NCI-H774 (cell line): ENCODE measurements at places on chromosomes 2 and 18.
A peak's percentile ranks its signal among the peaks of the same experiment; 100 is the strongest.

- DNase-seq = no peak
Measured at GRCh38 chr2:238730001-238730669, 117.8 kb upstream of the TWIST2 start.

DNA sequence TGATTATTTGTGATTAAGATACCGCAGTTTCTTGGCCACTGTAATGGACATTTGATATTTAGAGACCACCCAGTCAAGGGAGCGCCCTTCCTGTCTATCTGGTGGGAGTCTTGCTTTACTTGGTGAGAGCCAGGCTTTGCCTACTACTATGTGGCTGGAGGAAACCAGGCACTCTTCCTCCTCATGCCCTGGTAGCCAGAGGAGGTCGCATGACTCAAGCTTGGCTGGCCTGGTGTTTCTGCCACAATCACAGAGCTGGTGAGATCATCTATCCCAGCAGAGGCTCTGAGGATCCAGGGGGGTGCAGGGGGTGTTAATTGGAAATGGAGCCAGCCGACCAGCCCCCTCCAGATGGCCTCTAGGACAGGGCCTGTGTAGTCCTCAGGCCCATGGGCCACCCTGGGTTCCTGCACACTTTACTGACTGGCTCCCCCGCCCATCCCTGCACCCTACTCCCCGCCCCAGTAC lies 46.8 kb upstream of the BIN1 start:
- DNase-seq = no peak

DNA sequence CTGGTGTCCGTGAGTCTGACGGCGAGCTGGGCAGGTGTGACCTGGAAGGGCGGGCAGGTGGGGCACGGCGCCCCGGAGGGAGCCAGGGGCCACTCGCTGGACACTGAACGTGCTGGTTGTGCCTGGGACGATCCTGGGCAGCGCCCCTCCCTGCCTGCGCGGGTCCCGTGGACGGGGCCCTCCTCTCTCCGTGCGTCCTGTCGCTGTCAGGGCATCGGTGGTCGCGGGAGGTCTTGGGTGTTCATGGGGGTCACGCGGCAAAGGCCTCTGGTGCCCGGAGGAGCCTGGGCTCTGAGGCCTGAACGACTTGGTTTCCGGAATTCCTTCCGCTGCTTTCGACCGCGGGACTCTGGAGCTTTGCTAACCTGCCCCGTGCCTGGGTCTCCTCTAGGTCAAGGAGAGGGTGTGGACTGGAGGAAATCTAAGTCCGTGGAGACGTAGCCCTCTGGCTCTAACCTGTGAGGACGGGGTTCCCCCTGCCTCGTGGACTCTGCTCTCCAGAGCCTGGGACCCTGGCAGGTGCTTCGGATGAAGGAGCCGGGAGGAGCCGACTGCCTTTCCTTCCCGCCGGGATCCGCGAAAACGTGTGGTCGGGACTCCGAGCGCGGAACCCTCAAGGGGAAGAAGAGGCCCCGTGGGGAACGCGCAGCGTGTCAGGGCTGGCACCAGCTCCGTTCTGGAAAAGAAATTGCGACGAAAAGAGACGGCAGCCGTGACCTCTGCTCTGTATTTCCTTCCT lies 14.7 kb downstream of the SOX11 start:
- no peak for DNase-seq

DNA sequence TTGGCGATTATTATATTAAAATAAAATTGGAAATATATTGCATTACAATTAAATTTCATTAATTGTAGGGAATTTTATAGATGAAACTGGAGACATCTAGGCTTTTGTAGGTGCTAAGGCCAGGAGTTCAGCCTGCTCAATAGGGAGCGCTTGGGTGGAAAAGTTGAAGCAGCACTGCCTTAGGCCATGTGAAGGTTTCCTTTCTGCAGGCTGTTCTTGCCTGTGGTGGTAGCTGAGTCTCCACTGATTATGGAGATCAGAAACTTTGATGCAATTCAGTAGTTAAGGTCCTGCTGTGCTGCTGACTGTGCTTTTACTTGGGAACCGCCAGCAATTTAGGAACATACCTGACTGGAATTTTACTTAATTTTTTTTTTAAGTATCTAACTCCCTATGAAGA lies 179.9 kb upstream of the BOD1L2 start:
- no peak for DNase-seq

DNA sequence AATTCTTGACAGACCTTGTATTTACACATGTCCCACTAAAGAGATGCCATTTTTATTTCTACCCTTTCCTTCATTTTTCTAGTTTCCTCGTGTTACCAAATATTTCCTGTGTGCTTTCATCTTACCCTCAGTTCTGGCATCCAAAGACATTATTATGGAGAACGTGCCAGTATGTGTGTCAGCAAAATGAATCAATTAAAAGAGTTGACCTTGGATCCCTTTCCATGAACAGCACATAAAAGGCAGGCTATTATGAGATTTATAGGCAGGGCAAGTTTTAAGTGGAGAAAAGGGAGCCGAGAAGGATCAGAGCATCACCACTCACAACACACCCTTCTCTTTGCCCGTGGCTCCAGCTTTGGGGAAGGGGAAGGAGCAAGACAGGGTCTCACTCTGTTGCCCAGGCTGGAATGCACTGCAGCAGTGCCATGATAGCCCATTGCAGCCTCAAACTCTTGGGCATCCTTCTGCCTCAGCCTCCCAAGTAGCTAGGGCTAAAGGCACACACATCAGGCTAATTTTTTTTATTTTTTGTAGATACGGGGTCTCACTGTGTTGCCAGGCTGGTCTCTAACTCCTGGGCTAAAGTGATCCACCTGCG lies 149.9 kb downstream of the GFPT1 start:
- no peak for DNase-seq

GRCh38 chr2:19416784-19417684 lies 58.6 kb upstream of the OSR1 start:
- no peak for DNase-seq

GRCh38 chr18:8686611-8687010 lies 18.7 kb upstream of the MTCL1 start:
- no peak for DNase-seq

GRCh38 chr18:38576916-38577315 lies 1011.3 kb upstream of the CELF4 start:
- DNase-seq = no peak

- no peak for DNase-seq
Measured at GRCh38 chr2:43100883-43101662, 125.3 kb downstream of the ZFP36L2 start.

DNA sequence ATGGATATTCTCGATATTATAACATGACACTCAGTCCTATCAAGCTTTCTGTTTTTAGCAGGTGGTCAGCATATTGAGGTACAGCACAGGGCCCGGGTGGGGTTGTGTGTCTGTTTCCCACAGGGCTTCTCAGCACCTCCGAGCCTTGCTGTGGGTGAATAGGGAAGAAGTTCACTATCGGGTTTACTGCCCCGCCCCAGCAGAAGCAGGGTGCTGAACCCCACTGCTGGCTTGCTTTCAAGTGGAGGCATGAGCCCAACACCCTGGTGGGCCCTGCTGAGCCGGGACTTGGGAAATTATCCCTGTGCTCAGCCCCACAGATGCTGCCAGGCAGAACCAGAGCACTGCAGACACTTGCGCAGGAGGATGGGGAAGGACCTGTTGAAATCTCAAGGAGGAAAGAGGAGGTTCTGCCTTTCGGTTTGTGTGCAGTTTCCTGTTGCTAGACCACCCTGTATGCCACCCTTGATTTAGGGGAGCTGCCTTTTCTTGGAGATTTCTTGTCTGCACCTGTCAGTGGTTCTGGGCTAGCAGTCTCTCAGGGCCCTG lies 270.3 kb upstream of the SALL3 start:
- DNase-seq = no peak

- peak; percentile 2 for DNase-seq
Measured at GRCh38 chr18:74654638-74655037, 57.0 kb downstream of the ZNF407 start.

DNA sequence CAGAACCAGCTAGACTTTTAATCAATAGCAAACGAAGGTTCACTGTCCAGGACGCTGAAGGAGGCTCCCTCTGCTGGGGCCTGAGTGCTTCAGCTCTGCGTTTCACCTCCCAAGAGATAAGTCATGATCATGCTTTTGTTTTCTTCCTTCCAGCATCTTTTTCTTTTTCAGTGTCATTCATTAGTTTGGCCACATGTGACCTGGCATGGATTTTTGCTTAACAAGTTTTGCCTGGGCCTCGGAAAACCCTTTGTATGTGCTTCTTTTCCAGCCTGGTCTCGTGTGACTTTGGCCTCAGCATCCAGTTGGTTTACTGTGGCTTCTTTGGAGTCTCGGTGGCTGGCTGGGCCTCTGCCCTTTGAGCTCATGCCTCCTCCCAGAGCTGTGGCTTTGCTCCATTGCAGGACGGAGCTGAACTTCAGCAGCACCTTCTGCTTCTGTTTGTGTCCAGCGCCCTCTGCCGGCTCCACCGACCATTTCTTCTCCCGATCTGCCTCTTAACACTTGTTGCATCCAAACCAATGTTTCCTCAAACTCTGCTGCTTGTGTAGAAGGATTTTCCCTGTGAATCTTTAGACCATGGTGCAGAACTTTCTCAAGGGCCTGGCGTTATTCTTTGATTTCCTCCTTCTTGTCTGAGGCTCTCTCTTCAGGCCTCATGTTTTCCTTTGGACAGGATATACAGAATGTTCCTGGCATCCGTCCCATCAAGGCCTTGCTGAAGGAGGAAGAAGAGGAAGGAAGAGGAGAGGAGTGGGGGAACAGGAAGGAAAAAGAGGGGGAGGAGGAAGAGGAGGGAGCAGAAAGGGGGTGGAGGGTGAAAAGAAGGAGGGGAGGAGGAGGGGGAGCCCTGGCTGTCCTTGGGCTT lies 23.6 kb upstream of the HES6 start:
- DNase-seq = peak; percentile 44

- DNase-seq = no peak
Measured at GRCh38 chr18:11667578-11667977, 21.5 kb upstream of the GNAL start.

- no peak for DNase-seq
Measured at GRCh38 chr2:66830881-66831280, 396.0 kb downstream of the MEIS1 start.

DNA sequence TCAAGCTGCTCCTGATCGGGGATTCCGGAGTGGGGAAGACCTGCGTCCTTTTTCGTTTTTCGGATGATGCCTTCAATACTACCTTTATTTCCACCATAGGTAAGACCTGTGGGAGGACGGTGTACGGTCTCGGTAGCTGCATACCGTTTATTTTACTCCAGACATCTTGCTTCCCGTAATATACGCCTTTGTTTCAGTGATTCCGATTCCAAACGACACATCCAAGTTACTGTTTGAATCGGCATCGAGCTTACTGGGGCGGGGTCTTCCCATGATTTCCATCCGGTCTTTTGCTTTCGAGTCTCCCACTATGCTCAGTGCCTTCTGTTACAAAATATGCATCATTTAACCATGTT lies 731 bp downstream of the RAB10 start:
- no peak for DNase-seq
